HAP-1 (cell line): ENCODE measurements at places on chromosomes 5 and 9.
A peak's percentile ranks its signal among the peaks of the same experiment; 100 is the strongest.

GRCh38 chr9:88280816-88281382 lies 107.3 kb upstream of the SPIN1 start:
- DNase-seq, result no peak

- DNase-seq, result no peak
Measured at GRCh38 chr5:152016421-152016820, 91.8 kb upstream of the GLRA1 start.

- DNase-seq, result no peak
Measured at GRCh38 chr5:137632716-137633115, 103.2 kb downstream of the KLHL3 start.

DNA sequence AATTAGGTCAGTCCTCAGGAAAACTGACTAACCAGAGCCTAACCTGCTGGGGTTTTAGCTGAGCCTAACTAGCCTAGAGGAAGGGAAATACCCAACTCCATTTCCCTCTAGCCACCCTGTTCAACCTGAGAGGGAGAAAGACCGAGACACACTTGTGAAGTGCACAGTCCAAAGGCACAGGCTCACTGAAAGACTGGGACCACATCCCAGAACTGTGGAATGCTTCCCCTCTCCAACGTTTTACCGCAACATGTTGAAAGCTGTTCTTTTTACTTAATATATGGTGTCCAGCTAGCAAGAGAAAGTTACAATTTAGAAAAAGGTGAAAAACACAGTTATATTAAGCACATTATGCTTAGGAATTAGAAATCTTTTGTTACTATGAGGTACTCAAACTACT lies 76.8 kb upstream of the SIMC1 start:
- DNase-seq, result no peak

DNA sequence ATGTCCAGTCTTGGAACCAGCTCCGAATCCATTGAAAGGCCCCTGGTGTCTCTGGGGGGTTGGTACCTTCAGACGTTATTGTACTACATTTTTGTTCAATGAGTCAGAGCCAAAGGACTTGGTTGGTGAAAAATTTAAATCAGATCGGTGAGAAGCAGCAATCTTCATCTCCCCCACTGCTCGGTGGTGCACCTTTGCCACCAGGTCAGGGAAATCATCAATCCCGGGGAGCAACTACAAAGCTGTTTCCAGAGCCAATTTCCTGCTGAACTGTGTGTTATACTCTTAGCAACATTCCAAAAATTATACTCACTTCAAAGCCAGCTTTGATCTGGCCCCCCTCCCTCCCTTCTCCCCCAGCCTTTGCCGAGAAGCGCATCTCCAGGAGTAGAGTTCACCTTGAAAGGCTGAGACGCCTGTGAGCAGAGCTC lies 375.2 kb upstream of the WWC1 start:
- no peak for DNase-seq

DNA sequence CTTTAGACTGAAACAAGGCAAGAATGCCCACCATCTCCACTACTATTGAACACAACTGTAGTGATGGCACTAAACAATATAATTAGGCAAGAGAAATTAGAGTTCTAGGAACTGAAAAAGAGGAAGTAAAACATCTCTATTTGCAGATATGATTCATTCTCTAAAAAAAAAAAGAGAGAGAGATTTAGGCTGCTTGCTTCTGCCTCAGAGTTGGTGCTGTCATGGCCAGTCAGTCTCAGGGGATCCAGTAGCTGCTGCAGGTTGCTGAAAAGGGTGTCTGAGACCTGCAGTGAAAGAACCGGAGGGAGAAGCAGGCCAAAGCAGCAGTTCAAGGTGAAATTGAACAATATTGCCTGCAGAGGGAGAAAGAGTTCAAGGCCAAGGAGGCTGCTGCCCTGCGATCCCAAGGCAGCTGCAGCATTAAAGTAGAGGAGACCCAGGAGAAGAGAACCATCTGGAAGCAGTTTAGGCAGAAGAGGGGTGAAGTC lies 72.5 kb downstream of the AP3B1 start:
- DNase-seq, result peak; percentile 32

- no peak for DNase-seq
Measured at GRCh38 chr5:67643536-67643935, 446.9 kb upstream of the CD180 start.

- no peak for DNase-seq
Measured at GRCh38 chr5:126811515-126812198, 34.7 kb downstream of the LMNB1 start.
